ENCODE measurements at places on chromosomes 7 and 10. TPM values are rescaled to one million over a fixed set of nuclear protein-coding genes. Genes with fewer than 3 reads are reported as not detected.

DNA sequence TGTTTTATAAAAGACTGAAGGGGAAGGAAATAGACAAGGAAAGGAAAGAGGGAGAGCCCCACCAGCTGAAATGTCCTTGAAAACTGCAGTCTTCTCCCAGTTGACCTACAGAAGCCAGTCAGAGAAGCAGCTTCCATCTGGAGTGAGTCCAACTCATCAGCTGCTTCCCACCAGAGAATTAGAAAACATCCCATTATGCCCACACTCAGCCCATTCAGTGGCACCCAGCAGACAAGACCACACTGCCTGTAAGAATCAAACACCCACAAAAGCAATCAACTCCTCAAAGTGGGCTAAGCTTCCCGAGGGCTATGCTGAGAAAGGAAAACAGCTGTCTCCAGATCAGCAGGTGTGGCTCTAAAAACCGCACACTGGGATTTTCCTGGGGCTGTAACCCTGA lies 29.6 kb upstream of the TMEM213 start:
- DNase-seq, result no peak

- DNase-seq, result no peak
These were observed 450.2 kb upstream of the GALNT17 start for GRCh38 chr7:70681469-70682350.

- DNase-seq, result no peak
These were observed 12.7 kb downstream of the LDB3 start for GRCh38 chr10:86681047-86681446.

- peak; percentile 76 for DNase-seq
These were observed at the start of gene HPS1 for GRCh38 chr10:98446661-98447221. Gene HPS1, minus strand, starts transcription at chr10:98446935. Its CDS starts 3,695 bp downstream, at chr10:98443240.

GRCh38 chr7:31077484-31078362 lies 25.6 kb downstream of the ADCYAP1R1 start:
- DNase-seq, result no peak

DNA sequence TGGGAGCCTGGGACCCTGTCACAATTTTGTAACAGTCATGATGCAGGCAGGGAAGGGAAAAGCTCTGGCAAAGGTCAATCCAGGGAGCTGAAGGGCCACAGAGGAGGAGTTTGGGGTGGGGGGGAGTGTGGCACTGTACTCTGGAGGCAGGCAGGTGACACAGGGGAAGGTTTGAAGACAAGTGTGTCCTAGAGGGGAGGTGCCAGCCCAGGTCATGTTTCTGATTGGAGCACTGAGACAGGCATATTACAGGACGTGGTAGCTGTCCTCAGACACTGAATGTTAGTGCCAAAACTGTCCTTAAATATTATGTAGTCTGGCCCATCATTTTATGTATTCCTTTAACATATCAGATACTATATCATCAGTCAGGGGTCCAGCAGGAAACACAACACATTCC lies 75.6 kb upstream of the LRRC4 start:
- DNase-seq, result no peak

- peak; percentile 94 for DNase-seq
These were observed 34.1 kb downstream of the NET1 start for GRCh38 chr10:5446390-5446926.

DNA sequence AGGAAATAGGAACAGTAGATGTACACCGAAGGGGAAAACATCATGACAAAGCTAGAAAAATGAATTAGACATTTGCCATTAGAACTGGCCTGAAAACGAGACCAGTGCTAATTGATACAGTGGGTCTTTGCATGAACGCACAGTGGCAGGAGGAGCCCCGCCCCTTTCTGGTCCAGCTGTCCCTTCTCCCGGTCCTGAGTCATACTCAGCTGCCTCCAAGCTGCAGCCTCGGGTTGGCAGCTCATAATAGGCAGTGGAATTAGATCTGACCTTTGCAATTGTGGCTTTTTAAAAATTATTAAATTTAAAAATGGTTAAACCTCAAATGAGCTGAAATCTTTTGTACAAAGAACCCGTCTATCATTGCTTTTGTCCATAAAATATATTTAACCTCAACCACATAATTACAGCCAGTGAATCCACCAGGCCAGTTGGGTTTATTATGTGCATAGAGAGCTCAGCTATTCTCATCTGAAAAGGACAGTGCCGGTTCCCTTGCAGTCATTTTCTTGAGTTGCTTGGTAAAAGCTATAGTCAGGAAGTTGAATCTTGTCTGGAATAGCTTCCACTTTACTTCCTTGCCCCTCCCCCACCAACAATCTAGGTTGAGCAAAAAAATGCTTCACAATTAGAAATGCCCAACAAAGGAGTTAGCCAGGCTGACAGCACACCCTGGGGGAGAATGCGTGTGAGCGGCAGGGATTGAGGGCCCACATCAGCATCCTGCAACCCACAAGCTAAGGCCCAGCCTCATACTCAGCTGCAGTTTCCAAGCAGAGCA lies 147.1 kb downstream of the BUB3 start:
- peak; percentile 37 for DNase-seq

GRCh38 chr7:46544396-46545008 lies 623.4 kb upstream of the IGFBP3 start:
- peak; percentile 70 for DNase-seq

GRCh38 chr7:1539181-1539881 lies 8.8 kb downstream of the MAFK start:
- no peak for DNase-seq

- DNase-seq, result no peak
These were observed 23.6 kb downstream of the BEND7 start for GRCh38 chr10:13505052-13505680.

GRCh38 chr10:11551104-11551503 lies 60.3 kb downstream of the USP6NL start:
- DNase-seq, result no peak

GRCh38 chr7:110983822-110984456 lies 107.0 kb upstream of the LRRN3 start:
- no peak for DNase-seq

DNA sequence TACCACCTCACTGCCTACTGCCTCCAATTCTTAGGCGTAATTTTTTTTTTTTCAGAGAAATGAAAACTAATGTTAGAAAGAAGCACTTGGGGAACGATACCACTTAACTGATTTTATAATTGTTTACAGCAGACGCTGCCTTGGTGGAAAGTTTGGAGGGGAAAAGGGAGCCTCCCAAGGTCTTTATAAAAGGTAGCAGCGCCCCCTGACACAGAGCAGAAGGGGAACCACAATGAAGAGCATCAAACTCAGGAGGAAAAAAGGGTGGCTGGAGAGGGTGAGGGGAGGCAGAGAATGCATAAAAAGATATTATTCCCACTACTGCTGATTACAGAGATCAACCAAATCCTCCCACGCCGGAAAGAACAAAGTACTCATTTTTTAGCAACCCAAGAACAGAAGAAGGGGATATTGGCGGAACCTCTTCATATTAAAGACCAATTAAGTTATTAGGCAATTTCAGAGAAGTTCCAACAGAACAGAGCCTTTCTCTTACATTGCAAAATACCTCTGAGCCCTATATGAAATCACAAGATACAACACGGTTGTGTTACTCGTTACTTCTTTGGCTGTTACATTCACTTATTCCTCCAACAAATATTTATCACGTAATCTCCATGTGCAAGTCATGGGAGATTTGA lies 135.8 kb downstream of the TEX36 start:
- no peak for DNase-seq

- no peak for DNase-seq
These were observed 10.4 kb upstream of the EIF3A start for GRCh38 chr10:119090968-119091367.

- DNase-seq, result no peak
These were observed 68.5 kb downstream of the TET1 start for GRCh38 chr10:68628576-68629127.

GRCh38 chr7:84844771-84845170 lies 342.1 kb downstream of the SEMA3D start:
- DNase-seq, result no peak

DNA sequence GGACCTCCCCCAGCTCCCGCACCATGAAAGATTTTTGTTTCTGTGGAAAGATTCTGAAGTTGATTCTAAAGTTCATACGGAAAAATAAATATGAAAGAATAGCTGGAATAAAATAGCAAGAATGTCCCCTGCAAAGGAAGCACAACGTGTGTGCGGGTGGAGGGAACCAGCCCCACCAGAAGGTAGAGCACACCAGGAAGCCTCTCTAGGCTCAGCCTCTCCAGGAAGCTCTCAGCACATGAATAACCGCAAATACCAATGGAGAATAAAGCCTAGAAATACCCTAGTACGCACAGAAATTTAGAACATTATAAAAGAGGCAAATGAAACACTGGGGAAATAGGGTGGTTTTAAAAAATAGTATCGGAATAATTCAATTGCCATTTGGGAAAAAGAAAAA lies 24.6 kb upstream of the FAM170B start:
- no peak for DNase-seq

GRCh38 chr7:4816419-4817080 lies 41.1 kb downstream of the AP5Z1 start:
- DNase-seq, result no peak

DNA sequence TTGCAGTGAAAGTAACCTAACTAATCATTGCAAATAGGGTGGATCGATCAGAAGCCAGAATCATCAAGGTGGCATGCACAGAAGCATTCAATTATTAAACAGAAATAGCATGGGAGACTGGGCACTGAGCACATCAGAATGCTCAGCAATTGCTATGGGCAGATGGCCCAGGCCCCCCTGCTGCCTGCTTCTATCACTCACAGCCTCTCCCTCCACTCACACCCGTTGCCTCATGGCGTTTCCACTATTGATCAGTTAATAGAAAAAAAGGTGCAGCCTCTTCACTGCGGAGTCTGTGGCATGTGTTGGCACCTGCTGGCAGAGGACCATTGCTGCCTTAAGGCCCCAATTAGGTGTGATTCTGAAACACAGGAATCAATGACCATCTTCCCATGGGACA lies 11.2 kb upstream of the HTR5A start:
- DNase-seq, result no peak

DNA sequence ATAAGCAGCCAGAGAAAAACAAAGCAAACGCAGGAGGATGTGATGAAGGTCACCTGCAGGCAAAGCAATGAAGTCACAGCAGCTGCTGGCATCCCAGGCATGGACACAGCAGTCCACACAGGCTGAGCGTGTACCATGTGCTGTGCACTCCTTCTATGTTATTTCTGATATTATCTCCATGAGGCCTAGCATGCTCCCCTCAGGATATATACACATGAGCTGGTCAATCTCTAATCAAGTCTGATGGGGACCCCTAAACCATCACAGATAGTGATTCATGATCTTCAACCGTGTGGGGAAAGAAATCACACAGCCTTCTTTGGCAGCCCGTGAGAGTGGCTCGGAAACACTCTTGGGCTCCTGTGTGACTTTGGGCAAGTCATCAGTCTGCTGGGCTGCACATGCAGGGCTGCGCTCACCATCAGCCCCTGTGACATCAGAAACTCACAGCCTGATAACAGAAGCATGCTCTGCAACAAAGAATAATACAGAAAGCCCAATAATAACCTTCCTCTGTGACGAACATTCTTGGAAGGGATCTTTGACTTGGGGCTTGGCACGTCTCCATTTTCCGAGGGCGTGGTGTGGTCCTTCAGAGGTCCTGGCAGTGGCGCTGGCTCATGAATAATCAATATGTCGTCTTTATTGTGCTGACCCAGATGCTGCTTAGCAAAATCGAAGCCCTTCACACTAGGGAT lies 83.0 kb upstream of the ATP6V0A4 start:
- DNase-seq, result no peak

DNA sequence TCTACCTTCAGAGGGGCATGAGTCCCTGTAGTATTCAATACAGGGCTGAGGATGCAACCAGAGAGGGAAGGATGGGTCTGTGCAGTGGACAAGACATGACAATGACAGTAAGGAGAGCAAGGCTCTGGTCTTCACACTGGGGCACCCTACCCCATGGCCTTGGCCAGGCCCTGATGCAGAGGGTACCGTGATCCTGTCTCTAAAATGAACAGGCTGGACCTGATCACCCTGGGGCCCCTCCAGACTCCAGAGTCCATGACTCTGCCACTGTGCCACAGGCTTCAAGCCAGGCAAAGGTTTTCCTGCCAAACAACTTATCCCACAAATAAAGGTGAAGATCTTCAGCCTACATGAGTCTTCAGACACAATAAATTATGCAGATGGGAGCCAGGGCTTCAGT lies 4.9 kb downstream of the MAT1A start:
- DNase-seq, result no peak

- no peak for DNase-seq
These were observed 36.3 kb downstream of the ELFN1 start for GRCh38 chr7:1706381-1706720.

GRCh38 chr7:69431626-69432025 lies 166.6 kb upstream of the AUTS2 start:
- DNase-seq, result no peak

DNA sequence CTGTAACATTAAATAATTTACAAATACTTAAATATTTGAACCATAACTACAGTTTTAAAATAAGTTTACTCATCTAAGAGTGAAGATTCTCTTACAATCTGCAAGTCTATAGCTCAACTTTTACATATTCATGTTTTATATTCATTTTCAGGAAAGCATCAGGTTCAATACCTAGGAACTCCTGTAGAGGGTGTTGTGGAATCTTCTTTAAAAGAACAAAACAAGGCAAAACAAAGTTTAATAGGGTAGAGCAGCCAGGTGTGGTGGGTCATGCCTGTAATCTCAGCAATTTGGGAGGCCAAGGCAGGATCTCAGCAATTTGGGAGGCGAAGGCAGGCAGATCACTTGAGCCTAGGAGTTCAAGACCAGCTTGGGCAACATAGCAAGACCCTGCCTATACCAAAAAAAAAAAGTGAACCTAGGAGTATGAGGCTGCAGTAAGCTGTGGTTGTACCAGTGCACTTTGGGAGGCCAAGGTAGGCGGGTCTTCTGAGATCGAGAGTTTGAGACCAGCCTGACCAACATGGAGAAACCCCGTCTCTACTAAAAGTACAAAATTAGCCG lies 45.1 kb downstream of the ST8SIA6 start:
- DNase-seq, result peak; percentile 48

GRCh38 chr7:86149024-86149665 lies 494.6 kb upstream of the GRM3 start:
- DNase-seq, result no peak

- DNase-seq, result peak; percentile 81
These were observed 6.0 kb upstream of the TMED4 start for GRCh38 chr7:44587843-44588711.

- DNase-seq, result no peak
These were observed 51.9 kb downstream of the IKZF1 start for GRCh38 chr7:50356212-50356944.

The GIGYF1 gene
- total RNA-seq, result 20.8 TPM

The PTEN gene
- 121 TPM for total RNA-seq

The LIPK gene
- total RNA-seq, result not detected

The NOS3 gene
- 33.4 TPM for total RNA-seq

The PTF1A gene
- not detected for total RNA-seq

The IDI2 gene
- total RNA-seq, result not detected

The DLX5 gene
- not detected for total RNA-seq

The BTBD16 gene
- total RNA-seq, result not detected

The TAS2R41 gene
- total RNA-seq, result not detected

The MRPS33 gene
- 17.0 TPM for total RNA-seq

The C10orf105 gene
- under 0.01 TPM for total RNA-seq

The FAM131B gene
- total RNA-seq, result 0.51 TPM

The TNRC18 gene
- 42.5 TPM for total RNA-seq

The FBXL13 gene
- total RNA-seq, result 0.85 TPM

The PDE6C gene
- not detected for total RNA-seq

The CPXM2 gene
- 1.0 TPM for total RNA-seq

The TSPAN15 gene
- 175 TPM for total RNA-seq

The ZRANB1 gene
- total RNA-seq, result 22.2 TPM

Measured in dermis blood vessel endothelial cell (primary cell).